HS-5 (cell line): ENCODE measurements at places on chromosomes 12 and 14.

DNA sequence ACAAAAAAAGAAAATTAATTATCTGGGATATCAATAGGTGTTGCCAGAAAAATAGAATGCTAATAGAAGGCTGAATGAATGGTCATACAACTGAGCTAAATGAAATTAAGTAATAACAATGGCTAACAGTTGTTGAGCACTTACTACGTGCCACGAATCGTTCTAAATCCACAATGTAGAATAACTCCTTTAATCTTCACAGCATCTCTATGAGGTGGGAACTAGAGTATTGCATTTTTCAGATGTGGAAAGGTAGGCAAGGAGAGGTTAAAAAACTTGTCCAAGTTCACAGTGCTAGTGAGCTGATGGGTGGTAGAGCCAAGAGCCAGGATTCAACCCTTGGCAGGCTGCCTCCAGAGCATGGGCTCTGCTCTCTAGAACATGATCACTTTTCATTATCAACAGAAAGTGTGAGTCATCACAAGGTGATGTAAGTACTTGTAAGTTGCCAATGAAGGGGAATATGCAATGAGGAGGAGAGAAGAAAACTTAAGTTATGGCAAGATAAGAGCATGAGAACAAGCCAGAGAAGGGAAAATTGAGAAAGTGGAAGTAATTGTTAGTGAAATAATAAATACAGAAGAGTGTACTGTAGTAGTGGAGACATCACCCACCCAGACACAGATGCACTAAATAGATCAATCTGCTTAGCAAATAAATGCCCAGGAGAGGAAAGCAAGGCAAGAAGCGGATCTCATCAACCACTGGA is 122.1 kb downstream of the PRKD1 start:
- DNase-seq = peak; percentile 60

DNA sequence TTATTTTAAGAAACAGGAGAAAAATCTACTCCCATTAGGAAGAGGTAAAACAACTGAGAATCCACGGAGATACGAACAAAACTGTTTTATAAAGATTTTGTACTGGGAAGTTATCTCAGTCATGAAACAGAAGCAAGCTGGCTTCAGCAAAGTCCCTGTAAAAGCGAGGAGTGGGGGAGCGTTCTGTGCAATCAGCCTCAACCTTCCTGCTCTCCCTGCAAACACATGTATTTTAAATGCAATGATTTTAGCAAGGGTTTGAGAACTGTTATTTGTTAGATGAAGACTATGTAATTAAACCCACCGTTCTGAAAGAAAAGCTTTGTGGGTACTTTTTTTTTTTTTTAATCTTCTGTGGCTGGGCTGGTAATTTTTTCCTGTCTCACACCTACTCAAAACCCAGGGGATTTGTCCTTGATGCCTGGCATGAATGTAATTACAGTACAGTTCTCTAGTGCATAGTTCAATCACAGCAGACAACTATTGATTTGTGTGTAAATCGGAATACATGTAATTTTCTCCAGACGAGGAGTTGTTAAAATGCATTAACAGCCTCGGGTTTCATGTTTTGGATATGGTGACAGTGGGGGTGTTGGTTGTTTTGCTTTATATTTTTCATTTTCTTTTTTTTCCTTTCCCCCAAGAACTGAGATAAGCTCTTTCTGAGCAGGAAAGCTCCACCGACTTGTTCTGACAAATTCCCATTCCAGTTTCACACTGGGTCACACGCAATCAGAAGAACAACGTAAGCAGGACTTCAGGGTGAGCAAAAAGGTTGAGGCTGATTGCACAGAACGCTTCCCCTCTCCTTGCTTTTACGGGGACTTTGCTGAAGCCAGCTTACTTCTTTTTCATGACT is 153.6 kb downstream of the PHLDA1 start:
- no peak for DNase-seq

DNA sequence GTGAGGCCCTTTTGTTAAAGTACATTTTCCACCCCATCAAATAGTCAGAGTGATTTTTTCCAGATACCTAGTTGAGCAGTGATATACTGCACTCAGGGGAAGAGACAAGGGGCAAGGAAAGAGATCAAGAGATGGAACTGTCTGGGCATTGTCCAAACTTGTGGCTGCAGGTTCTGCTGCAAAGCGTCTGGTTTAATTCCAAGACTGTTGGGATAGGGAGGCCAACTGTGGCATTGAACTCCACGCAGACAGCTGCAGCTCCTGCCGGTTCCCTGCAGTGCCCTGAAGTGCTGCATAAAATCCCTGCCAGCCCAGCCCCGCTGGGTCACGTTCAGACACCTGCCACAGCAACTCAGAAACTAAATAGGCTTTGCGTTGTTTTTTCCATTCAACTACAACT is 30.5 kb downstream of the RPH3A start:
- no peak for DNase-seq

- no peak for DNase-seq
Measured at GRCh38 chr12:99476956-99477355, 170.6 kb upstream of the GARIN6 start.

GRCh38 chr12:61009192-61009591 is 1251.0 kb upstream of the USP15 start:
- no peak for DNase-seq

DNA sequence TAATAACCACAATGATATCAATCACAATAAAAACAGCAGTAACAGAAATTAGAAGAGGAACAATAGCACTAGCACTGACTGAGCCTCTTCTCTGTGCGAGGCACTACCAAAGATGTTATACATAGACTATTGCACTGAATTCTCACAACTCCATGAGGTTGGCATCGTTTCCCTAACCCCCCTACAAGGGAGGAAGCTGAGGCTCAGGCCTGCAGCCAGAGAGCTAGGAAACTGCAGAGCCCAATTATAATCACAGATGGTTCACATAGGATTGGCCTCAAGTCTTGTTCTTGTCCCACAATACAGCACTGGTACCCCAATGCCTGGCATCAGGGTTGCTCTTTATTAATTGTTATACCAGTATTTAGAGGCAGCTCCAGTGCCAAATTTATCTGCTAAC is 278.0 kb downstream of the CEP128 start:
- DNase-seq = no peak

DNA sequence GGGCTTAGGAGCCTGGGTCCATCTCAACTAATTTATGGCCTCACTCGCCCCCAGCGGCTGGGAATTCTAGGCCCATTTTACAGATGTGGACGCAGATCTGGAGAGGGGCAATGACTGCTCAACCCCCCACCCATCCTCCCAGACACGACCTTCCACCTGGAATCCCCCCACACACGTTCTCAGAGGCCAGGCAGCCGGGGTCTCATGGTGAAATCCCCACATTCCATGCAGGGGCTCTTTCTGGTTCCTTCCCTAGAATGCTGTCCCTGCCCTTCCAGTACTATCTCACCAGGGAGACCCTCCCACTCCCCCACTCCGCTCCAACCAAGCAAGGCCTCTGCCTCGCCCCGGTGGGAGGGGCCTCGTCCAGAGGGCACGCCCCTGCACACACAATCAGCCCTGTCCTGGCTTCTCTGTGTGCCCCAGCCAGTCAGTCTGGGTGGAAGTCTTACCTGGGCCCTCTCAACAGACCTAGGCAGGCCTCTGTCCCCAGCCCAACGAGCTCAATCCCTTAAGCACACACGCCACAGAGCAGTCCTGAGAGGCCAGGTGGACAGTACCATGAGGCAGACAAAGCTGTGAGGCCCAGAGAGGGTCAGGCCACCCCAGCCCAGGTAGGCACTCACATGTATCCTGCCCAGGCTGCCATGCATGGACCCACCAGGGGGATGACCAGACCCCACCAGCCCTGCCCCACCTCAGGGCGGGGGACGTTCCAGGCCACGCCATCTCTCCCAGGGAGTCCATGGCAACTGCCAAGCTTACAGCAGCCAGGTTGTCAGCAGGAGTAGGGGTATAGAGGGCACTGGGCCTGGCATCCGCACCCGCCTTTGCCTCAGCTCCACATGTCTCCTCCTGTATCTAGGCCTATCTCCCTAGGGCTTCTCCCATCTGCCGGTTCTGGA is 1.3 kb upstream of the ANKRD9 start:
- no peak for DNase-seq

GRCh38 chr12:132028111-132028510 is 78.4 kb downstream of the EP400 start:
- DNase-seq = no peak

DNA sequence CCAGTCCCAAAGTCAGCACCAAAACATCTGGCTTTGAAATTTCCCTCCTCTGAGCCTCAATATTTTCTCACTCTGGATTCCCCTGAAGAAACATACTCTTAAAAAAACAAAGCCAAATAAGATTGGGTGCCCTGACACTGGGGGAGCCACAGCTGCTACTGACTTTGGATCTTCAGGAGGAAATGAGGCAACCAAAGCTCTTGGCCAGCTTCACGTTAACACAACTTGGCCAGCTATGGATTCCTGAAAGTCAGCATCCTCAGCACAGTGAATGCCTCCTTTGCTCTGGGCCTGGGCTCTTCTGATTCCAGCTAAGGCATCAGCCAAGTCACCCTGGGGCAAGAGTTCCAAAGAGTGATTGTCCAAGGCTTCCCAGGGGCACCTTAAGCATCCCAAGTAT is 254.8 kb downstream of the ANO2 start:
- no peak for DNase-seq

DNA sequence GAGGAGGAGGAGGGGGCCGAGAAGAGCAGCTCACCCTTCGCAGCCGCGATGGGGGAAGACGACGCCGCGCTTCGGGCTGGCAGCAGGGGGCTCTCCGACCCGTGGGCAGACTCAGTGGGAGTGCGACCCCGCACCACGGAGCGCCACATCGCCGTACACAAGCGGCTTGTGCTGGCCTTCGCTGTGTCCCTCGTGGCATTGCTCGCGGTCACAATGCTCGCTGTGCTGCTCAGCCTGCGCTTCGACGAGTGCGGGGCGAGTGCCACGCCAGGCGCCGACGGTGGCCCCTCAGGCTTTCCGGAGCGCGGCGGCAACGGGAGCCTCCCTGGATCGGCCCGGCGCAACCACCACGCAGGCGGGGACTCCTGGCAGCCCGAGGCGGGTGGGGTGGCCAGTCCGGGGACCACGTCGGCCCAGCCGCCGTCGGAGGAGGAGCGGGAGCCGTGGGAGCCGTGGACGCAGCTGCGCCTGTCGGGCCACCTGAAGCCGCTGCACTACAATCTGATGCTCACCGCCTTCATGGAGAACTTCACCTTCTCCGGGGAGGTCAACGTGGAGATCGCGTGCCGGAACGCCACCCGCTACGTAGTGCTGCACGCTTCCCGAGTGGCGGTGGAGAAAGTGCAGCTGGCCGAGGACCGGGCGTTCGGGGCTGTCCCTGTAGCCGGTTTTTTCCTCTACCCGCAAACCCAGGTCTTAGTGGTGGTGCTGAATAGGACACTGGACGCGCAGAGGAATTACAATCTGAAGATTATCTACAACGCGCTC is 745 bp downstream of the TRHDE start:
- DNase-seq = no peak

- DNase-seq = no peak
Measured at GRCh38 chr14:105486163-105486973, at the start of gene CRIP1. CRIP1 (plus strand) TSS chr14:105486886; CDS start chr14:105487260, 374 bp downstream.

DNA sequence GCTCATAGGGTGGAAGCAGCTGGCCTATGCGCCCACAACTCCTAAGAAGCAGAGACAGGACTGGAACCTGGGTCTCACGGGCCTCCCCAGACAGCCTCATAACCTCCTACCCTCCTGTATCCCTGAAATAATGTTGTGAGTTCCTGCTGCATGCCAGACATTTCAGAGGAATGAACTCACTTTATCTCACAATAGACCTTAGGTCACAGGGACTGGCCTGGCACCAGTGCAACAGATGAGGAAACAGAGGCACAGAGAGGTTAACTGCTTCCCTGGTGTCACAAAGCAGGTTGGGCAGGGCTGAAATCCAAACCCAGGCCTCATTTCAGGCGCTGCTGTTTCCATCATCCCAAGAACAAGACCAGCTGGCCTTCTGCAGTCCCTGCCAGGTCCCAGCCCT is 5.3 kb downstream of the PHETA1 start:
- DNase-seq = no peak

DNA sequence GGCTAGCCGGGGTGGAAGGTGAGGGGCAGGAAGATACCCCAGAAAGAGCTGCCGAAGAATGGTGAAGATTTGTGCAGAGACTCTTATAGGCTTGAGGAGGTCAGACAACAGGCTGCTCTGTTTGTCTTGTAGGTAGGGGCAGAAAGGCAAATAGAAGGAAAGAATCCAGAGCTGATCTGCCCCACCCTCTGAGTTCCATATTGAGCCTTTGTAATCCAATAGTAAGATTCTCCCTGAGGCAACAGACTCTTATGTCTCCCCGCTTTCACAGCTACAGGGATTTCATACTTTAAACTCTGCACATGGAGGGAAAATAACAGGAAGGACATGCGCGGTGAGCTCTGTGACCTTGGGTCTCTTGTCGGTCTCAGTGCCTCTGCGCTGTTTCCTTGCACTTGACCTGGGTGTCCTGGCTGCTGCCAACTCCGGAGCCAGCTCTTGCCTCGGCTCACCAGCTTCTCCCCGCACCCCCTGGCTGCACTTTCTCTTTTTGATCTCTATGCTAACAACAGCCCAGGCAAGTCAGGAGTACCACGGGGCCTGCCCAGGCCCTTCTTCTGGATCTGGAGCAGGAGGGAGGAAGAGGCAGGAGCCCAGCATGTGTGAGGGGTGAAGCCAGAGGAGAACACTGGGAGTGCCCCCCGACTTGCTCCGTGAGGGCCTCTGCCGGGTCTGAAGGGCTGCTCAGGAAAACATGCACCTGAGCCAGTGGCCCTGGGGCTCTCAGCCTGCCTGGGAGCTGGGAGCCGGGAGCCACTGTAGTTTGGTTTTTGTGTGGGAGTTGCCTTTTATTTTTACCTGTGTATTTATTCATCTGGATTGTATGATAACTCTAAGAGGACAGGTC is 75.8 kb downstream of the PPP1R36 start:
- no peak for DNase-seq

GRCh38 chr14:60616461-60616959 is 32.8 kb downstream of the SIX1 start:
- DNase-seq = no peak

DNA sequence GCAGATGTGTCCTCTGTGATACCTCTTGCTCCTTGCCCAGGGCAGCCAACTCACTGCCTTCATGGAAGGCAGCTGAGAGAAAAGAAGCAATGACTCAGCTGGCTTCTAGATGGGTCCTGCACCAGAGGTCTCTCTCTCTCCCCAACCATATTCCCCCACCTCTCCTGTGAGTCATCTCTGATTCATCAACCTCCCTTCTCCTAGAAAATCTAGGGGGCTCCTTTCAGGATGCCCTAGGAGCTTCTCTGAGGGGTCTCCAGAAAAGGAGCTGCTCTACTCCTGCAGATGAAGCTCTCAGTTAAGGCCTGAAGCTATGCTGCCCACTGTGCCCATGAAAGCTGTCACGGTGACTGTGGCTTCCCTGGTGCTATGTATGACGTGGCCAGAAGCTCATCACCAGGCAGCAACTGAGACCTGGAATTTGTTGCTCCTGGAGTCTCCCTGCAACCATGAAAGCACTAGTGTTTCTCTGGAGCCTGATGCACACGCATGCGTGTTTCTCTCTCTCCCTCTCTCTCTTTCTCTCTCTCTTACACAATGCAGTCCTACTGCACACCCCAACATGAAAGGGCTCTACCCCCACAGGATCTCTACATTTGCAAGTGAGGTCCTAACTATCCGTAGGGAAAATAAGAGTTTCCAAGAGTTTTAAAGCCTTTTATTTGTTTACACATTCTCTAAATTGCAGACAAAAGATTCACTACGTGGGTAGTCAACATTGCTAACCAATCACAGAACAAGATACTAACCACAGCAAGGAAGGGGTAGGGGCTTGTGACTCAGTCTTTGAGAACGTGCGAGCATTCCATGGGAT is 285.3 kb downstream of the DPF3 start:
- peak; percentile 86 for DNase-seq

- no peak for DNase-seq
Measured at GRCh38 chr14:39681782-39682399, 249.7 kb upstream of the FBXO33 start.

GRCh38 chr14:94571950-94572349 is 9.3 kb upstream of the SERPINA5 start:
- no peak for DNase-seq
